ENCODE measurements at places on chromosomes 3 and 15.
A peak's percentile ranks its signal among the peaks of the same experiment; 100 is the strongest.

DNA sequence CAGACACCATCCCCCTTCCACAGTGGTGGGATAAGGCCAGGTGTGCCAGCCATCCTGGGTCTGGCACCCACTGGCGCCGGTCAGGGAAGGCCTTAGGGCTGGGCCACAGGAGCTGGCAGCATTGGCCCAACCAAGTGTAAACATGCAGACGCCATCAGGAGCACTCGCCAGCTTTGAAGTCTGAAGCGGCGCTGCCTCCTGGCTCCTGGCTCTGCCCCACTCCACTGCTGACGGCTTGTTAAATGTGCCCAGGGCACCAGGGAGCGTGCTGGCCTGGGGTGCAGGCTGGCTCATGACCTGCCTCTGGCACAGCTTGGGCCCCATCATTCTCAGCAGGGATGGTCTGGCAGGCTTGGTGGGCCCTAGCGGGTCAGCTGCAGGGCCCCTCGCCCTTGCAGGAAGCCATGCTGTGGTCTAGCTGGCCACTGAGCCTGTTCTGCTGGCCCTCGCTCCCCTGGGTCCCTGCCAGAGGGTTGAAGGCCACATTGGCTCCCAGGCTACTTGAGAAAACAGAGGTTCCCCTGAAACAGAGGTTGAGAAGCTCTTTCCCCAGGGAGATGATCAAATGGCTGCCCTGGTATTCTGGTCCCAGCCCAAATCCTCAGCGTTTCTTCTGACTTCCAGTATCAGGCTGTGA is 116.6 kb downstream of the DNAJB8 start:
- DNase-seq = no peak

DNA sequence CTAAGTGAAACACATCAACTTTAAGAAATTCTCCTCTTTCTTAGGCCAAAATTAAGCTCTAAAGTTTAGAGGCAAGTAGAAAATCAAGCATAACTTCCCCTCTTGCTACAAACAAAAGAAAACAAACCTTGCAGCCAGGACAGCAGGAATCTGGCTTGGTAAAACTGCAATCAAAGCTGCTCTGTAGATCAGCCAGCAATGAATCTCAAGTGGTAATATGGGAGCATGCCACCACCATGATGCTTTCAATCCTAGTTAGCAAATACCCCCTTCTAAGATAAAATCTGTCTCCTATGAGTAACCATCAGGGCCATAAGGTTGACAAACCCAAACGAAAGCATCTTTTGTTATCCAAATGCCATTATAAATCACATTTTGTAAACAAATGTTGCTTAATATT is 208.3 kb upstream of the PLSCR5 start:
- DNase-seq = no peak

DNA sequence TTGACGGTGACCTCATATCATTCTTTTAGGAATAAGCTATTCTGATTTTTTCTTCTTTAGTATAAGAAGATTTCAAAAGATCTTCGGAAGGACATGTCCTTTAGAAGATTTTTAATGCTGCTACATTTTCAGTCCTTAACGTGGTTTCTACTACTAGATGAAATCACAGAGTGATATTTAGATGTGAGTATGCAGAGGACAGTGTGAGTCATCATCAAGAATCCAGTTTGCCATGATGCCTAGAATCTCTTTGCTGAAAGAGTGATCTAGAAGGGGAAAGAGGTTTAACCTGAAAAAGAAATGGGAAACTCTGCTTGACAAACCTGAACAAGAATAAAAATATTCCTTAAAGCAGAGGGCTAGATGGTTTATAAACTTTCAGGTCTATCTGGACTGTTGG is 43.2 kb downstream of the SLC7A14 start:
- no peak for DNase-seq

DNA sequence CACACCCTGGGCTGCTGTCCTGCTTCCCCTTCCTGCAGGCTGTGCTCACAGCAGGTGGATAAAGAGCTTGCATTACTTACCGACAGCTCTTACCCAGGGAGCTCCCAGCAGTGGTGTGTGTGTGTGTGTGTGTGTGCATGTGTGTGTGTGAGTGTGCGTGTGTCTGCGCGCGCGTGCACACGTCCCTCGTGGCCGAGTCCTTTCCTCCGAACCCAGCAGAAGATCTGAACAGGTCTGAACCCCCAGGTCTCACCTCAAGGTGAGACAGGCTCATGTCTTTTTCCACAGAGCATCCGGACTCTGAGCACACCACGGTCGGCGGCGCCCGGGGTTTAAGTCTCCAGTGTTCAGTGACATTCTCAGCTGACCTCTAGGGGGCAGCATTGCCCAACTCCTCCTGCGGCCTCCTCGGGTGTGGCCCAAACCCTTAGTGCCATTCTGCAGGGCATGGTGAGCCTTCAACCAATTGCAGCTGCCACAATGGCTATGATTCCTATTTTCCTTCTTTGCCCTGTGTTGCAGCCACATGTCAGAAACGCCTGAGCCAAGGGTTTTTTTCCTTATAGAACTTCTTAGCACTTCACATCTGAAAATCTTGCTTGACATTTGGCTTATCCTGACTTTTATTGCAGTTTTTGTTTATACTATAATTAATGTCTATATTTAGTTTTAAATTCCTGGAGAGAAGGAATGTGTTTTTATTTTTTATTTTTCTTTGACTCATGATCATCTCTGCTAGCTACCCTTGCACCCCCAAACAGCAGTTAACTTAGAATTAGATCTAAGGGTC is 64.1 kb upstream of the KLHL25 start:
- DNase-seq = peak; percentile 61

DNA sequence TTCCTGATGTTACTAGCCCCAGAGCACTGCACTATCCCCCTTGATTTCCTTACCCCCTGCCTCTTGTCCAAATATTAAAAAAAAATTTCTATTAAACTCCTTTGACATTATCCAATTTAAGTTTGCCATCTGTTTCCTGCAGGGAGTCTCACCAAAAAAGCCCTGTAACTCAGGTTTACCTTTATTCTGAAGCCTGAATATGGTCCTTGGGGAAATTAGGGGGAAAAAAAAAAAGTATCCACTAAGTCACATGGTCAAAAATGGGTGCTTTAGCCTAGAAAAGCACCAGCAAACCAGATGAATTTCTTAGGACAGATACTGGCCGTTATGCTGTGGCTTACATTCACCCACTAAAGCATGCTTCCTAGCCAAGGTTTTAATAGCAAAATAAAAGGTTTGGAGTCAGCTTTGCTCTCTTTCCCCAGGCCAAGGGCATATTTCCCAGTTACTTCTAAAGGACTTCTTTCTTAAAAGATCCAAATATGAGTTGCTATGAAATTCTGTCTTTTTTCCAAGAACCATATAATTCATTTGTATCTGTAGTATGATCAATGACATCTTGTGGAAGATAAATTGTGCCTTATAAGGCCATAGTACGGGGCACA is 394.9 kb downstream of the LSAMP start:
- no peak for DNase-seq

DNA sequence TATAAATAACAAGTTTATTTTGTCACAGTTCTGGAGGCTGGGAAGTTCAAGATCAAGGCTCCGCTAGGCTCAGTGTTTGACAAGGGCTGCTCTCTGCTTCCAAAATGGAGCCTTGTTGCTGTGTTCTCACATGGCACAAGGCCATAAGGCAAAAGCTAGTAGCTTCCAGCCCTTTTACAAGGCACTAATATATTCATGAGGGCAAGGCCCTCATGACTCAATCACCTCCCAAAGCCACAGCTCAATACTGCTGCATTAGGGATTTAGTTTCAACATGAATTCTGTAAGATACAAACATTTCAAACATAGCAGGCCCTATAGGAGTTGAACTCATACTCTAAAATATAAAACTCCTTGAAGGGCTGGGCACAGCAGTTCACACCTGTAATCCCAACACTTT is 30.2 kb downstream of the ZBTB11 start:
- no peak for DNase-seq

DNA sequence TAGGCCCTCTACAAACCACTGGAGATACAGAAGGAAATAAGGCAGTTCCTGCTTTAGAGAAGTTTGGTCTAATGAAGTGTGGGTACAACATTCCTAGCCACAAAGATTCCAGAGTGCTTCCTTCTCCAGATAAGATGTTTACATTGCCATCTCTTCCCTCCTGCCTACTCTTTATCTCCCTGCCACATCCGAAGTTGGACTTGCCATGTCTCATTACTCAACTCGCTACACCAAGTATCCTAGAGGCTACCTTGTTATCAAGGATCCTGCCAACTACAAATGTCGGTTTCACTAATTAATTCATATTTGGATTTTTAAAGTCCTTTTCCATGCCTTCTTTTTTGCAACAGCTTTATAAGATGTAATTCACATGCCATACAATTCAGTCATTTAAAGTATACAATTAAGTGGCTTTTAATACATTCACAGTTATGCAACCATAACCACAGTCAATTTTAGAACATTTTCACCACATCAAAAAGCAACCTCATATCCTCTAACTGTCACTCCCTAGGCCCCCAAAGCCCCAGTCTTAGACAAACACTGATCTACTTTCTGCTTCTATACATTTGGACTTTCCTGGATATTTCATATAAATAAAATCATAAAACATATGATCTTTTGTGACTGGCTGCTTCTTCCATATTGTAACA is 53.7 kb upstream of the CSTA start:
- DNase-seq = no peak

GRCh38 chr3:154304116-154304786 is 20.0 kb downstream of the DHX36 start:
- no peak for DNase-seq

- peak; percentile 98 for DNase-seq
These were observed 196.5 kb upstream of the ATP11B start for GRCh38 chr3:182596676-182597410.

DNA sequence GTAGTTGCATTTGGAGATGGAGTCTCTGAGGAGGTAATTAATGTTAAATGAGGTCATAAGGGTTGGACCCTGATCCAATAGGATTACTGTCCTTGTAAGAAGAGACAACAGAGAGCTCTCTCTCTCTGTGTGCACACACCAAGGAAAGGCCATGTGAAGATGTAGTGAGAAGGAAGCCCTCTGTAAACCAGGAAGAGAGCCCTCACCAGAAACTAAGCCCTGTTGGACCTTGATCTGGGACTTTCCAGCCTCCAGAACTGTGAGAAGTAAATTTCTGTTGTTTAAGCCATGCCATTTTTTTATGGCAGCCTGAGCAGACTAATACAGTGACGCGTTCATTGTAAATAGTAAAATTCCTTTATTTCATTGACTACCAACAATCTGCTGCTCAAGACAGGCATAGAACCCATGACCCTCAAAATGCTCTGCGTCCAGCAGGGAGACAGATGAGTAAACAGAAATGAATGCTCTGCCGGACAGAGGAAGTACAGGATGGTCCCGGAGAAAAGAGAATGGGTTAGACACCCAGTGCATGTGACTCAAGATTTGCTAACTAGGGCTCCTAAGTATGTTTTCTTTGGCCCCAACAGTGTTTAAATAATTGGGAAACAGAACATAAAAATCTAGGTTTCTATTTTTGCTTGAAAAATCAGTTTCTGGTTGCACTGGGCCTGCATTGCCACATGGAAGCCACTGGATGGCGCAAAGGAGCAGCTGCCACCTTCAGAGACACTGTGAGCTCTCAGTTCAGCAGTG is 37.9 kb upstream of the TNFAIP8L3 start:
- DNase-seq = no peak

DNA sequence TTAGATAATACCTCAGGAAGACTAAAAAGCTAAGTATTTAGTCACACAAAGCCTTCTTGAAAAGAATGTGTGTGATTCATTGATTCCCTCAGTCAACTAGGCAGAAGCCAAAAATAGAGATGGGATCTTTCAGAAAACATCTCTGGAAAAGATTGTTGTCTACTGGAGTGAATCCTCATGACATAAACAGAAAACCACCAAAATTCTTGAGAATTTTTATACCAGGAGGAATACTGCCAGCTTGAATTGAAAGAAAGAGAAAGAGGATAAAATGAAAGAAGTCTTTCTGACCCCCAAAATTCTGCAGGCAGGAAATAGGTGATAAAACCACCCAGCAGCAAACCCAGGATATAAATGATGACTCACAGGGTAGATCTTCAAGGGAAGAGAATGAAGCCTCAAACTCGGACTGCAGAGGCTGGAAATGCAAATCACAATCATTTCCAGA is 363.1 kb upstream of the PLSCR5 start:
- DNase-seq = no peak

DNA sequence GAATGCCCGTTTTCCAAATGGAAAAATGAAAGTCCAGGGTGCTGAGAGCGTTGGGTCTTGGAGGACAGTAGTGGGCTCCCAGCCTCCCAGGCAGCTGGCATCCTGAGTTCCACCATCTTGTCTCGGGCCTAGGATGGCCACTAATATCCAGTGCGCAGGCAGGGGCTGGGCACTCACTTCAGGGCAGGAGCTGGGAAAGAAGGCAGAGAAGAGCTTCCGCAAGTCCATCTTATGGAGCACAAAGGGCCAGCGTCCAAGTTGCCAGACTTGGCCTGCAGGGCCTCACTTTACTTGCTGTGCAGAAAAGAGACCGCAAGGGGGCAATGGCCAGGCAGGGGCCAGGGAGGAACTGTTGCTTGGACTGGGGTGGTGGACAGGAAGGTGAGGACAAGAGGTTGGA is 46.1 kb downstream of the IQSEC1 start:
- no peak for DNase-seq

DNA sequence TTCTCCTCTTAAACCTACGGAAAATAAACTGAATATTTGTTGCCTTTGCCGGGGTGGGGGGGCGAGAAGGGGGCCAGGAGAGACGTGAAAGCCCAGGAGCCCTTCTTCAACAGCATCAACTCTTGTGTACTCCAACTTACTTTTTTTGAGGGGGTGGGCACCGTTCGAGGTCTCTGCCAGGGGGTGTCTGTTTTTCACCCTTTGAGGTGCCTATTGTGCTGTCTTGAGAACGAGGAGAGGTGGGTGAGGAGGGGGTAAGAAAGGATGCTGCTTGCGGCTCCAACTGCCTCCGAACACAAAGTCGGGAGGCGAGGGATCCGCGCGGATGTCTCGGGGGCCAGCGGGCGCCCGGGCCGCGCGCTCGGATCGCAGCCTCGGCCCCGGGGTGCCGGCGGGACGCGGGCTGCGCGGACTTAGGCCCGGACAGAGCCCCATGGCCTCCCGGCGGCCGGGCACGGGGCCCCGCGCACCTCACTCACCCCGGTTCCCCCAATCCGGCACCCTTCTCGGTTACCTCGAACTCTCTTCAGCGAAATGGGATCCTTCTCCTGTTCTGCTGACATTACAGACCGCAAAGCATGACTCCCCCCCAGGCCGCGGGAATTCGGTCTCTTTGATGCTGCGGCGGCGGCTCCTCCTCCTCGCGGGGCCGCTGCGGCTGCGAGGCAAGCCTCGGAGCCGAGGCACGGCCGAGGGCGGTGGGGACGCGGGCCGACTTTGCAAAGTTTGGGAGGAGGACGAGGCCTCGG is 650 bp downstream of the PYGO1 start:
- DNase-seq = peak; percentile 6

DNA sequence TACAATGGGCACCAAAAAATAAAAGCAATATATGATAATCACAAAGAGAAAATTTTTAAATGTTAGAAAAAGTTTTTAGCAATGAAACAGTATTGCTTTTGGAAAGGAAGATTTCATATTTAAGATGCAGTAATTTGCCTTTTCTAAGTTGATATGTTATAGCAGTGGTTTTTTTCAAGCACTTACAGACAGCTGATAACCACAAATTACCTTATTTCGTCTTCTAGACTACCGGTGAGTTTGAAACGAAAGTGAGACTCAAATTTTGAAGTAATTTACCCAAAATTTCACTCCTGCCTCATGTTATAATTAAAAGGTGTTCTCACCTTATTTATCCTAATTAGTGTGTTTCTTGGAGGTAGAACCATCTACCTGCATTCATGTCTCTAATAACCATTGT is 207.8 kb downstream of the MCTP2 start:
- no peak for DNase-seq

- no peak for DNase-seq
These were observed 28.5 kb upstream of the CLASP2 start for GRCh38 chr3:33746416-33747116.

GRCh38 chr3:39138804-39139415 is 14.5 kb downstream of the CSRNP1 start:
- no peak for DNase-seq

- DNase-seq = no peak
These were observed 1169.2 kb downstream of the OTOL1 start for GRCh38 chr3:162665684-162666391.

Data from NCI-H1105 (cell line).